ENCODE measurements at places on chromosomes 12 and 14.

DNA sequence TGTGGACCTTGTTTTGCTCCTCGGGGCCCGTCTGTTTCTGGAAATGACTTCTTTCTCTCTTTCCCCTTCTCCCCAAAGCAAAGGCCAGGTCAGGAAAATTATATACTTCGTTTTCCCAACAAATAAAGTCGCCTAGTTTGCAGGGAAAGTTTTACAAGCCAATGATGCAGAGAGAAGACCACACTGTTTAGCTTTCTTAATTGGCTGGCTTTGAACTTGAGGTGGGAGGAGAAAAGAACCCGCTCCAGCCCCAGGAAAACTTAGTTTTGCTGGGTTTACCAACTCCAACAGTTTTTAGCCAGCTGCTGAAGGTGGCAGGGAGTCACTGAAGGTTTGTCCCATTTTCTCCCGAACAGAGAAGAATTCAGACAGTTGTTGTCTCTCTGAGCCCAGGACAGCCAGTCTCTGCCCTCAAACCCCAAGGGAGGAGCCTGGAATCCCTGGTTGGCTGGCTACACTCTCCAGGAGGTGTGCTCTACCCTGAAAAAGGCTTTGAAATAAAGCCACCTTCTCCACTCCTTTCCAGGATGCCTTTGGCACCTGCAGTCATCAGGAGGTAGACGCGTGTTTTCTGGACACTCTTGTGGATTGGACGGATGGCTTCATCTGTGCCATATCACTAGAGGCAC, 24.8 kb downstream of the BCL11B start:
- H3K4me1 ChIP-seq = peaks cover 49% of the 10 kb centered on the region
- peaks cover 90% of the 10 kb centered on the region for H3K27me3 ChIP-seq
- no peaks in the 10 kb centered on the region for H3K36me3 ChIP-seq
- no peak for DNase-seq

DNA sequence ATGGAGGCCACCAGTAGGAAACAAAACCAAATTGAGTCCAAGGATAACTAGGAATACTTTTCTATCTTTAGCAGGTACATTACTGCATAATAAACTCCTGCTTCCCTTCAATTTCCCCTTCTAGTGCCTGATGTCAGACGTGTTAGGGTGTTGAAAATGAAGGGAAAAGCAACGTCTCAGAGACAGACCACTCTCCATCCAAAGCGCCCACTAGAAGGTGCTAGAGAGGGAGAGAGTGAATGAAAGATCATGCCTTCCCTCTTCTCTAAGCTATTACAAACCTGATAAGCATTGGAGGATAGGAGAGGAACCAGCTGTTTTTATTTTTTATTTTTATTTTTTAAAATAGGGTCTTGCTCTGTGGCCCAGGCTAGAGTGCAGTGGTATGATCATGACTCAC, 64.1 kb downstream of the ZNF641 start:
- no peak for DNase-seq
- peaks cover 9% of the 10 kb centered on the region for H3K4me1 ChIP-seq
- H3K4me3 ChIP-seq = no peak overlapping the region
- H3K27ac ChIP-seq = no peak overlapping the region
- H3K27me3 ChIP-seq = peaks cover 19% of the 10 kb centered on the region

GRCh38 chr12:108342985-108343384, 3.9 kb upstream of the CMKLR1 start:
- H3K27me3 ChIP-seq = no peaks in the 10 kb centered on the region
- no peak overlapping the region for H3K4me3 ChIP-seq
- peak; percentile 28 for DNase-seq
- peaks cover 59% of the 10 kb centered on the region for H3K4me1 ChIP-seq
- H3K27ac ChIP-seq = peak overlapping the region; percentile 80
- H3K36me3 ChIP-seq = no peaks in the 10 kb centered on the region

DNA sequence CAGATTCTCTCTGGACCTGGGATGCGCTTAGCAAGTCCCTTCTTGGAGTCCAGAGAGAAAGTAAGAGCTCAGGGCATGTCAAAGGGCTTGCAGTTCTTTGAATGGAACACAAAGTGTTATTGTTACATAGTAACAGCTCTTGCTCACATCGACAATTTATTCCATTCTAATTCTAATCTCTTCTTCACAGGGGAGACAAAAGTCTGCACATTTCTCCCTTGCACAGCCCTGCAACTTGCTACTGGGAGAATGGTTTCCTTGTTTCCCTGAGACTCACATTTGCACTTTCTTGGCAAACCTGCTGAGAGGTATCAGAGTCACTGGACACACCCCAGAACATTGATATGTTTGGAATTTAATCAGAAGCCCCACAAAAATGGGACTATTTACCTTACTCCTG, 209.9 kb upstream of the IGF1 start:
- no peak for DNase-seq
- no peaks in the 10 kb centered on the region for H3K36me3 ChIP-seq
- H3K4me3 ChIP-seq = no peak overlapping the region
- no peak overlapping the region for H3K27ac ChIP-seq

- H3K36me3 ChIP-seq = peaks cover 62% of the 10 kb centered on the region
- H3K27ac ChIP-seq = peak overlapping the region; percentile 47
- H3K4me3 ChIP-seq = no peak overlapping the region
- no peak for DNase-seq
- H3K27me3 ChIP-seq = no peaks in the 10 kb centered on the region
- H3K4me1 ChIP-seq = peaks cover 20% of the 10 kb centered on the region
Observed at GRCh38 chr14:60713513-60713912, 10.6 kb downstream of the SIX4 start.

DNA sequence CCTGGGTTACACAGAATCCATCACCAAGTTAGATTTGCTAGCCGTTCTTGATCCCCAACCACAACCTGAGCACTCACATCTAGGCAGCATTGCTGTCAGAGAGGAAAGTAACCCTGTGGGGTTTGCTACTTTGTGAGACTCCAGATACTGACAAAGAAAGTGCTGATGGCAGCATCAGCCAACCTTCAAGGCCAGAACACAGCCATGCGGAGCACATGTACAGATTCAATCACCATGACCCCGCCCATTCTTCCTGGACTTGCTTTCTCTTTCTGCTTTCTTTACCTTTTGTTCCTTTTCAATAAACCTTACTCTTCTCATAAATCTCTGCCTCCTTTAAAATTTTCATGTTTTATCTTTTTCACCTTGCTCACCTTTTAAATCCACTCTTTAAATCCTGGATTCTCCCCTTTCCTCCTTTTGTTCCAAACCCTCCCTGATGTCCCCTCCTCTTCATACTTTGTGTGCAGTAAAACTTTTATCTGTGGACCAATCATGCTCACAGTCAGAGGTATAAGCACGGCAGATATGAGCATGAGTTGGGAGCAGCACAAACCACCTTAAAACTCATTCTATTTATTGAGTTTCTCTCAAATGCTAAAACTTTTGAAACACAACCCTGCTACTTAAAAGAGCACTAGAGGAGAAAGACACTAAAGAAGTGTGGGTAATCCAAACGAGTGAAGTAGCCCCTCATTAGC, 21.9 kb upstream of the CERS5 start:
- DNase-seq = no peak
- H3K4me1 ChIP-seq = peaks cover 14% of the 10 kb centered on the region
- H3K27me3 ChIP-seq = peaks cover 2% of the 10 kb centered on the region
- no peak overlapping the region for H3K4me3 ChIP-seq
- peaks cover 17% of the 10 kb centered on the region for H3K36me3 ChIP-seq
- H3K27ac ChIP-seq = no peak overlapping the region

DNA sequence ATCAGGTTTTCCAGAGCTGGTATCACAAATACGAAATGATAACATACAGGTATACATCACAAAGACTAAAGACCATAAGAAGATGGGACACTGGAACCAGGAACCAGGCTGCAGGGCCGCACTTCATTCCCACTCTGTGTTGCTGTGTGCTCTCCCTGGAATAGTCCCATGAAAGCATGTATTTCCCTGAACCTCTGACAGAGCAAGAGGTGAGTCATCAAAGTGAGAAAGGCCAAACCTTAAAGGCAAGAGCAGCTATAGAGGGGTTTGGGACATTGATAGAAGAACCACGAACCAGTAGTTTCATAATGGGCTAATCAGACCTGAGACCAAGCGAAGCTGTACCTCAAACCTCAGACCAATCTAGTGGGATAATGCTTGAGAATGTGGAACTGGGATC, 283.0 kb upstream of the PRKD1 start:
- no peak overlapping the region for H3K27ac ChIP-seq
- H3K36me3 ChIP-seq = no peaks in the 10 kb centered on the region
- H3K27me3 ChIP-seq = peaks cover 3% of the 10 kb centered on the region
- DNase-seq = no peak
- H3K4me1 ChIP-seq = no peaks in the 10 kb centered on the region

GRCh38 chr12:6452245-6452943, 552 bp downstream of the TAPBPL start:
- peak overlapping the region; percentile 85 for H3K27ac ChIP-seq
- no peaks in the 10 kb centered on the region for H3K27me3 ChIP-seq
- H3K4me1 ChIP-seq = peaks cover 46% of the 10 kb centered on the region
- H3K36me3 ChIP-seq = peaks cover 8% of the 10 kb centered on the region
- DNase-seq = peak; percentile 14

DNA sequence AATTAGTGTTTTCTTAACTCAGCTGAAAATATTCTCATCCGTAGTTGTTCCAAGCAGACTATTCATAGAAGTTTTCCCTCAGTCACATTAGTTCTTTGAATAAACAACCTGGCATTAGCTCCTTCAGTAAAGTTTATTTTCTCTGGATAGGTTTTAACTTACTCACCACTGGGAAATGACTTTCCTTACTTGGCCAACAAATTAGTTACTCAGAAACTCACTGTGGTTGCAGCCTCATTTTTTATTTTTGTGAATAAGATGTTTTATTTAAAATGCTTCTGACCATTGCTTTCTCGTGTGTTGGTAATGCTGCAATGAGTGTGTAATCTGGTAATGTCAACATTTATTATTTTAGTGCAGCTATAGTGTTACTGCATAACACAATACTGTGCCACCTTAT, 74.9 kb downstream of the NOVA1 start:
- H3K4me1 ChIP-seq = no peaks in the 10 kb centered on the region
- H3K27me3 ChIP-seq = no peaks in the 10 kb centered on the region
- no peaks in the 10 kb centered on the region for H3K36me3 ChIP-seq
- no peak overlapping the region for H3K27ac ChIP-seq
- no peak for DNase-seq
- H3K4me3 ChIP-seq = no peak overlapping the region

DNA sequence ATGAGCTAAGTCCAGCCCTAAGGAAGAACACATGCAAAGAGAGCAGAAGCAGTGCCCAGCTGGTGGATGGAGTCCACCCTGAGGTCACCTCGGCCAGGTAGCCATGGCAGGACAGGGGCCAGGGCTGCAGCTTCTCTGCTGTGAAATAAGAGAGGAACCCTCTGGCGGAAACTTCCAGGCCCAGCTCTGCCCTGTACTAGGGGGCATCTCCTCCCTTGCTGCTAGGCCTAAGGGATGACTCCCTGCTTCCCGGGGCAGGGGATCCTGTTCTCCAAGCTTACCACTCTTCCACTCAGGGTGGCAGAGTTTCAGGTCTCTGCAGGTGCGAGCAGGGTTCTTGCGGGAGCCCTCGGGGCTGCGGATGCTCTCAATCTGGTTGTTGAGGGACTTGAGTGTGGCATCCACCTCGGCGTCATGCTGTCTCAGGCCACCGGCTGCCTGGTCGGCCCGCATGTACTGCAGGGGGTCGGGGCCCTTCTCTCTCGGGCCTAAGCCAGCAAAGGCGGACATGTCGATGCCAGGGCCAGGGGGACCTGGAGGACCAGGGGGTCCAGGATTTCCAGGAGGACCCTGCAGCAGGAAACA, 11.7 kb downstream of the TMEM106C start:
- no peak for DNase-seq
- H3K27me3 ChIP-seq = peaks cover 3% of the 10 kb centered on the region
- no peak overlapping the region for H3K4me3 ChIP-seq

DNA sequence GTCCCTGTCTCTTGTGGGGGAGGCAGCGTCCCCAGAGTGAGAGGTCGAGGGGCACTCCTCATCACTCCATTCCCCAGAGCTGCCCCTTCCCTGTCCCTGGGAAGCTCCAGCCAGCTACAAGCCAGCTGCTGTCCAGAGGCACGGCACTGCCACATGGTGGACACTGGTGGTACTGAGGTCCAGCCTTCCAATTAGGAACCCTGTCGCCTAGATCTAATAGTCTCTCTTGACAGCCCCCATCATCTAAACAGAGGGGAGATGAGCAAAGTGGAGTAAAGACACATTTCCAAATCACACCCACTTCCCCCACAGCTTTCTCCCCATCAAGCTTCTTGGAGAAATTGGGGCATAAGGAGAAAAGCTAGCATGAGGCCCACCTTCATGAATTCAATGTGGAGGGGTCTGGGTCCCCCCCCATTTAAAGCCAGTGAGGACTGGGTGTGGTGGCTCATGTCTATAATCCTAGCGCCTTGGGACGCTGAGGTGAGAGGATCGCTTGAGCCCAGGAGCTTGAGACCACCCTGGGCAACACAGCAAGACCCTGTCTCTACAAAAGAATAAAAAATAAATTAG, 2.1 kb upstream of the INHBE start:
- DNase-seq = peak; percentile 90
- peaks cover 9% of the 10 kb centered on the region for H3K27me3 ChIP-seq
- H3K4me1 ChIP-seq = peaks cover 54% of the 10 kb centered on the region
